ENCODE measurements at places on chromosomes 7 and 10.

GRCh38 chr10:71771821-71772617 is 1.3 kb downstream of the VSIR start:
- peak; percentile 19 for DNase-seq

DNA sequence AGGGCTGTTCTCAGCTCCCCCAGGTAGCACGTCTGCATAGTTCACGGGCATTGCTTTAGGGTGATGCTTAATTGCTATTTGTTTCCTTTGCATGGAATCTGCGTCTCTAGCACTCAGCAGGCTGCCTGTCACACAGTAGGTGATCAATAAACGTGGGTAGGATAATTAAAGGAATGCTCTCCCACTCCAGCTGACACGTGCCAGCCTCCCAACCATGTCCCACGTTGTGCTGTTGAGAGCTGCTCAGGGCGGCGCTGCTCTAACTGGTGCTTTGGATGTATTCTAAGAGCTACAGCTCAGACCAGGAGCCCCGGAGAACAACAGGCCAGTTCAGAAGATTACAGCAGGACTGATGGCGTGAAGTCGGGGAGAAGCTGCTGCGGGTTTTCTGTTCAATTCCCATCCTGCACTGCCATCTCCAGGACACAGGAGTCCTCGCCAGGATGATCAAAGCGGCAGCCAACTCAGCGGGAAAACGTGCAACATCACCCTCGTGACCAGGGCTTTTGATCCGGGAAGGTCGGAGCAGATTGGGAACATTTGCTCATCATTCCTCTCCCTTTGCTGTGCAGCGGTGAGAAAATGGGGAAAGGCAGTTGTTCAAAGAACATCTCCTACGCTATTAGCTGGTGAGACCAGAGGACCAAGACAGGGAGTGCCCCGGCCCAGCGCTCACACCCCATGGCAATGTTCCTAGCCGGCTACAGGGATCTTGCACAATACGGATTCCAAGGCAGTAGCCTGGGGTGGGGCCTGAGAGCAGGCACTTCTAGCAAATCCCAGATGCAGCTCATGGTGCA is 50.5 kb upstream of the FOXK1 start:
- no peak for DNase-seq

DNA sequence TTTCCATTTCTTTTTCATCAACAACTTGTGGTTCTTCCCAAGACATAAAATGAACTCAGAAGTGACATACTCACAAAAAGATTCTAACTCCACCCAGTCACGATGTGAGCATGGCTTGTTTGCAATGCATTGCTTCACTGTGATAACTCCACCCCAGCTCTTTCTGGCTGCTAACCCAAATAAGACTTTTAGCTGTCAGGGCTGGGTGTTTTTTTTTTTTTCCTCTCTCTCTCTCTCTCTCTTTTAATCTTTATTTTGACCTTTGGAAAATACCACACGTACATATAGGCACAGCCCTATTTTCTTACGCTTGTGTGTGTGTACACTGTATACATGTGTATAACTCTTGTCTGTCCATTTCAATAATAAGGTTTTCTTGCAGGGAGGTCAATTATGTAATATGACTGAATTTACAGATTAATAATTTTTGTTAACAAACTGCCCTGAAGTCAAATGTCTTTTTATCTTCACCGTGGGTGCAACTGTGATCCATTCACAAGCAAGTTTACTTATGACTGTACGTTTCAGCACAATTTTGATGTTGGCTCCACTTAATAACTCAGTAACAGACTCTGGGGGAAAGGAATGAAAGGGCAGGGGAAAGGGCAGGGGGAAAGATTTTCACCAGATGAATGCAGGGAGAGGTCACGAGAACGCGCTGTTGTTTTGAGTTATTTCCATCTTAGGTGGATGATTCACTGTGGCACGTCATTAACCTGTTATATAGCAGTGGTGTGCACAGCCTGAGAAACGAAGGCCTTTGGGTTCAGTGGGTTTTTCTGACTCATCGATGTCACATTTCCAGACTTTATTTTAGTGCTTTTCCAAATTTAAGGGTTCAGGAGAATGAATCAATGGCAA is 49.1 kb downstream of the APBB1IP start:
- DNase-seq = peak; percentile 66

- DNase-seq = no peak
Measured at GRCh38 chr7:155893176-155893575, 80.9 kb upstream of the SHH start.
